ENCODE measurements at places on chromosomes 4 and X.

GRCh38 chr4:104941661-104942062 lies 205.0 kb upstream of the TET2 start:
- no peak for DNase-seq

DNA sequence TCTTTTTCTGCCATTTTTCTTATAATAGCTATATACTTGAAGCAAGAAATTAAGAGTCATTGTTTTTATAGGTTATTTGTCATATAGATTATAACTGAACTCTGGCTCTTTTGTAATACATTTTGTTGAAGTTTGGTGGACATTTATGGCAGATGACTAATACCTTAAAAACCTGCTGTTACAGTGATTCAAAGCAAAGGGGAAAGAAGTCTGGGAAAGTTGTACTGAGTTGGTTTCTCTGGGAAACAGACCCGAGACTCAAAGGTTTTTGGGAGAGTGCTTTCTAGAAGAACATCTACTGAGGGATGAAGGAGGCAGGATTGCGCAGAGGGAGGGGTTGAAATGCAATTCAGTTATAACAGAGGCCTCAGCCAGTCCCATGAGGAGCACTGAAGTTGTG lies 35.9 kb downstream of the NAP1L5 start:
- peak; percentile 45 for DNase-seq

DNA sequence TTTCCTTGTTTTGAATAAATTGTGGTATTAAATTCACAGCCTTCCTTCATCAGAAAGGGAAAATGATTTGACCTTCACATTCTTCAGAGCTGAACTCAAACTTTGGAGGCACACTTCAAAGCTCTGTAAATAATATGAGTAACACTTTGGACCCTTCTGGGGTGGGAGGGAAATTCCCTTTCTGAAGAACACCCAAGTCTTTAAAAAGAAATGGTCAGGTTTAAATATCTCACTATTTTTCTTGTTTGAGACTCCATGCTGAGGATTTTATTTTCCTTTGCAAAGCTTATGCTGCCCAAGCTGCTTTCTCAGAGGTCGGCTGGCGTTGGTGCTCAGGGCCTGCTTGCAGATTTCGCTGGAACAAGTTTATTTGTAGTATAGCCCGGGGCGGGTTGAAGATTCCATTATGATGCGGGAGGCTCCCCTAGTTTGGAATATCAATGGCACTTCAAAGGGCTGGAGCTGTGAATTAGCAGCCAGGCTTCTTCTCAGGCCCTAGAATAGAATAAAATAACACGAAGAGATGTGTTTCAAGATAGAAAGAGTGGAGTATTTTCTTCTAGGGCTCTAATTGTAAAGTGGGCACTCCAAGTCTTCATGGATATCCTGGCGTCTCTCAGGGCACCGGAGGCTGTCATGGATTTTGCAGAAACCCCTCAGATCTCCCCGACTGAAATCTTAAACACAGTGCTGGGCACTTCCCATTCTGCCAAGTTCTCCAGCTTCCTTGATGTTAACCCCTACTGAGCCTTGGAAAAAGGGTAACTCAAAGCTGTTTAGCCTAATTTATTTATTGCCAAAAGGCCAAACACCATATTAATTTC lies 315.6 kb downstream of the GPAT3 start:
- DNase-seq: peak; percentile 23

DNA sequence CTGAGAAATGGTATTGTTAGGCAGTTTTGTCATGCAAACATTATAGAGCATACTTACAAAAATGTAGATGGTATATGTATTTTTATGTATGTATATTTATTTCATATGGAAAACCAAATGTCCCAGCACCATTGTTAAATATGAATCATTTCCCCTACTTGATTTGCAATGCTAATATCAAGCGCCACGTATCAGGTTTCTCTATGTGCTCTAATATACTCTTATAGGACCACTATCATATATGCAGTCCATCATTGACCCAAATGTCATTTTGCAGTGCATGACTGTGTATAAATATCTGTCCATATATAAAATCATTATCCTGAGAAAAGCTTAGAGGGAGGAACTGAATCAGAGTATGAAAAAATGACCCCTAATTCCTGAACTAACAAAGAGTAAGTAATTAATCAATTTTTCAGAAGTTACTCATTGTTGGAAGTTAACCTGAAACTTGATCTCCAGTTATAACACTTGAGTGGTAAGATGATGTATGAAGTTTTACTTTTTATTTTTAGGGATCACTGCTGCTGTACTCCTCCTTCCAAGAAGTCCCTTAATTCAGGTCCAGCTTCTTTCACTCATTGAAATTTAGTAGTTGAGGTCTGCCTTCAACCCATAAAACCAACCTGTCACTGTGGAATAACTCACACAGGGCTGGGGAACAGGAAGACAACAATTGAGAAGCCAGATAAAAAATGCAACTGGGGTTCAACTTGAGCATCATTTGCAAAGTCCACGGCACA lies 134.8 kb upstream of the LDB2 start:
- DNase-seq: no peak

GRCh38 chrX:30278365-30278764 lies 30.8 kb downstream of the NR0B1 start:
- DNase-seq: no peak

DNA sequence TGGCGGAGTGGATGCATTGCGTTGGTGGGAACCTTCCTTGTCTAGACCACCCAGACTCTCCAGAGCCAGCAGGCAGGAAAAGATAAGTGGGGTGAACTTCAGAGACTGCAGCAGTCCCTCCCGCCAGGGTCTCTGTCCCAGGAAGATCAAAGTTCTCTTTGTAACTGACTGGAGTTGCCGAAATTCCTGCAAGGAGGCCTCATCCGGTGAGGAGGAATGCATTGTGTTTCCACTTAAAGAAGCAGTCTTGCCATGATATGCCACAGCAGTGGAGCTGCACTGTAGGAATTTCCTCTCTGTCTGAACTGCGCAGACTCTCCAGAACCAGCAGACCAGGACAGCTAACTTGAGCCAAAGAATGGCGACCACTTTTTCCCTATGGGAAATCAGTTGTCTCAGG lies 1190.4 kb downstream of the TECRL start:
- DNase-seq: no peak

DNA sequence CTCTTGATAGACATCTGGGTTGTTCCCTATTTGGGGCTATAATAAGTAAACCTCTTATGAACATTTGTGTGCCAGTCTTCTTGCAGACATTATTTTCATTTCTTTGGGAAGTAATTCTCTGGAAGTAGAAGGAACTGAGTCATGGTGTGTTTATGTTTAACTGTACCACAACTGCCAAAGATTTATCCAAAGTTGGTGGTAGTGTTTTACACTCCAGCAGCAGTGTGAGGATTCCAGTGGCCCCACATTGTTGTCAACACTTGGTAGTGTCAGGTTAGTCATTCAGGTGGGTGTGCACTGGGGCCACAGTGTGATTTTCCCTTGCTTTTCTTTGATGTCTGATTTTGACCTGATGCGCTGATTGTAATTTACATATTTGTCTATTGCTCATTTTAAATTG lies 5.0 kb upstream of the UVSSA start:
- no peak for DNase-seq

DNA sequence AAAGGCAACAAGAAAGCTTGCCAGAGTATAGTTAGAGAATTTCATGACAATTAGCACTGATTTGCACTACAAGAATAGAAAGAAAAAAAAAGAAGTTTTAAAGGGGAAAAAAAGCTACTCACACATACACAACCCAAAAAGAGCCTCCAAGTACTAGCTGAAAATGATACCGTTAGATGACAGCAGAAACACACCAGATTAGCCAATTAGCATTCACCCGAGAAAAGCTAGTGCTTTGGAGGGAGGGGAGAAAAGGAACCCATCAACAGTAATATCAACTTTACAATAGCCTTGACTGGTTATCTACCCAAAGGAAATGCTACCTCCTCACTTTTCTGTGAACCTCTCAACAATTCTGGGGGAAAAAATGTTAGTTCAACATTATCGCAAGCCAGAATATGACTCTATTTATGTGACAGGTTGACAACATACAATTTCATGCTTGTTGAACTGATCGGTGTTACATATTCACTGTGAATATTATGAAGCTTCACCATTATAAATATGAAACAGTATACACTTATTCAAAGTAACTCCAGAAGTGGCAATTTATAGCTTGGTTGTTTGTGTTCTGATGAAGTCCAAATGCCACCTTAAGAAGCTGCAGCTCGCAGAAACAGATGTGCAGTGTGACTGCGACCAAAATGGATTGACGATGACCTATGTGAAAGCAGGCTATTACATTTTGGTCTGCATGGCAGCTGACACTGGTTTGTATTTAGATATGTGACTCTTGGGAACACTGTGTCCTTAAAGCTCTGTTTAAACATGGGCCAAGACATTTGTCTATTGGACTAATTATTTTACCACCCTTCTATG lies 15.9 kb downstream of the PPARGC1A start:
- DNase-seq: no peak

DNA sequence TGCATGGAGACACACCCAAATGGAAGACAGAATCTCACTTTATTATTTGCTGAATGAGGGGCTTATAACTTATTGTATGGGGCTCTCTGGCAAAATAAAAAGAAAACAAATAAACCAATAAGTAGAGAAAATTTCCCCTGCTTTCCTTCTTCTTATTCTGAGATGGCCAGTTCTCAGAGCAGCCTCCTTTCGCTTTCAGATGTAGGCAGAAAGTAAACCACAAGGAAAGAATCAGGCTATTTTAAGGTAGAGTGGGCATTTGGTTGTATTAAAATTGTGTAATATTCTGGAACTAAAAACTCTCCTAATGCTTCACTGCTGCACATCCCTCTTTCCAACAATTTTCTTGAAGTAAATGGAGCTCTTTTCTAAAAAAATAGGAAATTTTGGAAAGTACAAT lies 241.8 kb downstream of the GALNTL6 start:
- DNase-seq: no peak

DNA sequence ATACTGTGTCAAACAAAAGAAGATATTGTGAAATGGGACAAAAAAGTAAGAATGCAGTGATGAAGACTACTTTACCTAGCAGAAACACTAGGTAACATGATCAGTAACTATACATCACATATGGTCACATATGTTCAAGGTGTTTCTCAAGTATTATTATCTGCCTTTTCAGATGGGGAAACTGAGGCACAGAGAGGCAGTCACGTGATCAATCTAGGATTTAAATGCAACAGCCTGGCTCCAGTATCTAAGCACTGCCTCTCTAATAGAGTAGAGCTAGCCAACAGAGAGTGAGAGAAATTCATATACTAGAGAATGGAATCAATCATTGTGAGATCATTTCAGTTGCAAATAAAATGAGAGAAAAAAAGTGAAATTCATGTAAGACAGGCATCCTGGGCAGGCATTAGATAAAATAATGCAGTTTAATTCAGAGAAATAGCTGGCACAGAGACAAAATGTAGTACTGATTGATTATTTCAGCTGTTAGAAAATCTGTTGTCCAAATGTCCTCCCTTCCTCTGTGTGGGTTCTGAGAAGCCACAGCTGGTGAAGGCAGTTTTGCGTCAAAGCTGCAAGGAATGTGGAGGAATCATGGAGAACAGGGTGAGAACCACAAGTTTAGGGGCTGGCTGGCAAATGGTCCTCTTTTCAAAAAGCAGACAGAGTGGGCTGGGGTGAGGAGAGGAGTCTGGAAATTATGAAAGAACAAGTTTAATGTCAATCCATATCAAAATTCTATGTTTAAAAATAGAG lies 26.0 kb downstream of the SMIM43 start:
- peak; percentile 41 for DNase-seq

- no peak for DNase-seq
These were observed 24.4 kb downstream of the TXK start for GRCh38 chr4:48109413-48110263.

Data from GM03348 (cell line).